ENCODE measurements at places on chromosomes 4 and X.

- no peak for DNase-seq
Observed at GRCh38 chr4:129970801-129971200, 874.8 kb downstream of the C4orf33 start.

GRCh38 chr4:76028350-76028765, 5.1 kb upstream of the CXCL10 start:
- no peak for DNase-seq

DNA sequence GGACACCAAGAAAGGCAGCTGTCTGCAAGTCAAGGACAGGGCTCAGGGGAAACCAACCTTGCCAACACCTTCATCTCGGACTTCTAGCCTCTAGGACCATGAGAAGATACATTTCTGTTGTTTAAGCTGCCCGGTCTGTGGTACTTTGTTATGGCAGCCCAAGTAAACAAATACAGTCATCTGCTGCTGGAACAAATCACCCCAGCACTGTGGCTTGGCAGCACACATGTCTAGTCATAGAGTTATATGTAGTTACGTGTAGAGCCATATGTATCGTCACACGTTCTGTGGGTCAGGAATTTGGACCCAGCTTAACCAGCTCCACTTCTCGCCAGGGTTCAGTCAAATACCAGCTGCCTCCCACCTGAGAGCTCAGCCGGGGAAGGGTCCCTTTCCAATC, 2.5 kb downstream of the HTT-AS start:
- DNase-seq: no peak

GRCh38 chr4:172270397-172270796, 457.2 kb downstream of the GALNTL6 start:
- no peak for DNase-seq

DNA sequence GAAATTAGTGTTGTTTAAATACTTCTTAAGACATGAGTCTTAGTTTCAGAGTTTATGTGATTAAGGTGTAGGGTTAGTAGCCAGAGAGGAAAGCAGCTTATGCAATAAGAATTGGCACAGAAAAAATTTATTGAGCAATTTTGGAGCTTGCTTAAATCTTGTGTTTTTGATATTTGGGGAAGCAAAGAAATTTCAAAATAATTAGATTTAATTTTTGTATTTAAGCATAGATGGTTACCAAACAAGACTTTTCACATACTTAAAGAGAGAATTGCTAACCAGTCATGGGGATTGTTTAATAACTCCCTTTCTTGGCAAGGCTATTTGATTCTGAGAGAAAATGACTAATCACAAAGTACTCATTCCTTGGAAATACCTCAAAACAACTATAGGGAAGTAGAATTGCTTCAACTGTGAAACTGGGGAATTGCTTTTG, 202.0 kb upstream of the GRID2 start:
- DNase-seq: no peak

GRCh38 chrX:70030301-70030767, 19.4 kb downstream of the AWAT2 start:
- peak; percentile 49 for DNase-seq

DNA sequence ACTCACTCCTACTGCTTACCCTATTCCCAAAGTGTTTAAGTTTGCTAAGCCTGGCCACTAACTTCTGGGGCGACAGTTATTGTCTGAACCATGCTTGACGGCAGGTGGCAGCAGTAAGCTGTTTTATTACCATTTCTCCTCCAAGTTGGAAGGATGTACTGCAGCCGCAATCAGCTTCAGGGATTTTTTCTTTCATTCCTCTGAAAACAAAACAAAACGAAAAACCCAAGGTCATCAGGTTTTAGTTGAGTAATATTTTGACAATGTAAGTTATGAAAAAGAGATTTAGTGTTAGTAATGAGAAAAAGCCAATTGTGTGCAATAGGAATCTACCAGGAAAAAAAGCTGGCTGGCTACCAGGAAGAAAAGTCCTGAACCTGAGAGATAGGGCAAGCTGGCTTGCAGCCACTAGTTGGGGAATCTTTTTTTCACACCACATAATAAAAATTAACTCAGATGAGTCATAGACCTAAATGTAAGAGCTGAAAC, 13.2 kb upstream of the RAB9B start:
- DNase-seq: peak; percentile 62

DNA sequence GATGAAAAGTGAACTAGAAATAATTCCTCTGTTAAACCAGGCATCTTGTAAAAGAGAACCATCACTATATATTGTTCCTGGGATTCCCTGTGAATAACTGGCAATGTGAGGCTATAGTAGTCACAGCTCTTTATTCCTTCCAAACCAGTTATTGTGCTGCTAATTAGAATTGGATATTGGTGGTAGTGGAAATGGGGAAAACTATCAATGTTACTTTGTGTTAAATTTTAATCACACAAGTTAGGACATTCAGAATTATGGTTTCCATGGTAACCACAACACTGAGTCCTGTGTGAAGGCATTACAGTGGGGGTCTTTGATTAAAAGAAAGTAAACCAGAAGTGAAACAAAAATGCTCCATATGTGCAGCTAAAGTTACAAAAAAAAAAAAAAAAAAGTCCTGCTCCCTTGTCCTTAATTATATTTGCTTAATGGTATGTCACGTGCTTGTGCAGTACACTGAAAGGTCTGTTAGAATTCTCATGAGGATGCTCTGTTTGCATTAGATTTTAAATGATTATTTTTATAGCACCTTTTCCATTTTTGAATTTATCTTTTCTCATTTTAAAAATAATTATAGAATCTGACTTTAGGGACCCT, 200.4 kb downstream of the ADGRL3 start:
- no peak for DNase-seq

Data from CD4-positive, alpha-beta T cell treated with Interleukin-17A for 4 hours (primary cell).